Effector memory CD8-positive, alpha-beta T cell (primary cell): ENCODE measurements at places on chromosomes 2 and 18.

GRCh38 chr18:50571606-50572005, 11.7 kb downstream of the MAPK4 start:
- no peak for DNase-seq

- no peak for DNase-seq
Measured at GRCh38 chr2:224008702-224009261, 30.3 kb downstream of the SERPINE2 start.

DNA sequence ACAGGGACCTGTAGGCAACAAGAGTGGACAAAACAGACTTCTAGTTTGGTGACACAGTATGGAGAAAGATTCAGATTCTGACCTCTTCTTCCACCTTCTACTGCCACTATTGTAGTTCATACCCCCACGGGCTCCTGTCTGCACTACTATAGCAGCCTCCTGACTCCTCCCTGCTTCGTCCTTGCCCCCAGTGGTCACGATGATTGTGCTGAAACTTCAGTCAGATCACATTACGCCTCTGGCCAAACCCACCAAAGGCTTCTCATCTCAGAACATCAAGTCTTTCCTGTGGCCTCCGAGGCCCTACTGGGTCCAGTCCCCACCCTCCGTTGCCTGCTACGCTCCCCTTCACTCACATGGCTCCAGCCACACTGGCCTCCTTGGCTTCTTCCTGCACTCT, 147.6 kb downstream of the CYP26B1 start:
- DNase-seq, result no peak

GRCh38 chr2:10768063-10768507, 44.5 kb downstream of the PDIA6 start:
- no peak for DNase-seq

DNA sequence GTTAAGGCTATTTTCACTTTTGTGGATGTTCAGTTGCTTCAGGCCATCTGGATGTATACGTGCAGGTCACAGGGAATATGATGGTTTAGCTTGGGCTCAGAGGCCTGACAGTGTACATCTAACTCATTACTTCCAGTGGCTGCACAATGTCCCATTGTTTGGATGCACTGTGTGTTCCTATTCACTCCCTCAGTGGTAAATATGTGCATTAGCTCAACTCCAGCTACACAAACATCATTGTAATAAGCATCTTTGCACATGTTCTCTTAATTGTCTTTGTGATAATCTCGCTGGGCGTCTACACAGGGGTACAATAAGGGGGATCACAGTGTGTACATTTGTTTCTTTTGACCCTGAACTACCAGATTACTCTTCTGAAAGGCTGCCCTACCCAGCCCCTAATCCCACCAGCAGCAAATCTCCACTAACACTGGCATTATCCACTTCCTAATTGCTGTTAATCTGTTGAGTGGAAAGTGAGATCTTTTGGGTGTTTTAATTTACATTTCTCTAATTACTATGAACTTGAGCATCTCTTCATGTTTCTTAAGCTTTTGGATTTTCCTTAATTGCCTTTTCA, 56.1 kb upstream of the POLE4 start:
- no peak for DNase-seq

GRCh38 chr2:11417946-11418585, 47.9 kb downstream of the E2F6 start:
- no peak for DNase-seq

DNA sequence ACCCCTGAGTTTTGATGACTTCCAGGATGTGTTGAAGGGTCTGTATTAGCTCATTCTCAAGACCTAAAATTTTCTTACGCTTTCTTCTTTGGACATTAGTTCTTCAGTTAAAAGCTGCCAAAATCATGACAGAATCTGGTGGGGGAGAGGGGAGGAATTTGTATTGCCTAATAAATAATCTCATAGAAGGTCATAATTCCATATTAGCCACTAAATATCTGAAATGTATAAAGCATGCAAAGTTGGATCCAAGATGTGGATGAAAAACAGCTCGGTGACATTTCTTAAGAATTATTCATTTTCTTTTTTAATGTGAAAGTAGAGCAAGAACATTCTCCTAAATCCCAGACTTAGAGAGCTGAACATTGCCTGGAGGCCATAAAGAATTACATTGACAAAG, 120.1 kb downstream of the MMADHC start:
- no peak for DNase-seq

DNA sequence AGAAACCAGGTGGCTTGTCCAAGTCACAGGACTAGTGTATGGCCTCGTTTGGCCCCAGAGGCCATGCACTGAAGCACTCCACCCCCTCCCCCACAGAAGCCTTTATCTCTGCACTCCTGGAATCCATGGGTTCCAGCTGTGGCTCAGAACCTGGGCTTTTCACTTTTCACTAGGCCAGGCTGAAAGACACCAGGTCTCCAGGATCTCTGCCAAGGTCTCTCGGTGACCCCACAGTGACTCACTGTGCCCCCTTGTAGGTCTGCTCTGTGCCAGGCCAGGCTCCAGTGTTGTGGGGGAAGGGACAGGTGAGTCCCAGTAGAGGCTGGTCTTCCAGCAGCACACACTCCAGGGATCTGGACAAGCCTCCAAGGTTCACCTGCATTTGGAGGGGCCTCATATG, 31.0 kb upstream of the GLI2 start:
- DNase-seq, result no peak

GRCh38 chr2:190657474-190658255, 8.8 kb downstream of the NAB1 start:
- DNase-seq, result no peak

DNA sequence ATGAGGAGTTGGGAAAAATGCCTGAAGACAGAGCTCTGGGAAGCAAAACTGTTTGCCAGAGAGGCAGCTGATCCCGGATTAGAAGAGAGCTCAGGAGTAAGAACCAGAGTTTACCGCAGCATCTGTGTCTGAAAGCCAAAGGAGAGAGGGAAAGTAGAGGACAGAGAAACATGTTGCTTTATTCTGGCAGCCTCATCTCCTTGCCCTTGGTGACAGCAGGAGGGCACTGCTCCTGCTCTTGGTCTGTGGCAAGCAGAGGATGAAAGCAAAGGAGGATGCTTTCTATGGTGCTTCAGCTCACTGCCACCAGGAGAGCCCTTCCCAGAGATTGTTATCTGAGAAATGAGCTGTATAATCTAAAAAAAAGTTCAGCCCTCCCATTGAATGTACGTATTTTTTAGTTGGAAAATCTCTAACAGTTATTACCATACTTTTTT, 7.7 kb downstream of the SLC1A4 start:
- DNase-seq, result no peak

DNA sequence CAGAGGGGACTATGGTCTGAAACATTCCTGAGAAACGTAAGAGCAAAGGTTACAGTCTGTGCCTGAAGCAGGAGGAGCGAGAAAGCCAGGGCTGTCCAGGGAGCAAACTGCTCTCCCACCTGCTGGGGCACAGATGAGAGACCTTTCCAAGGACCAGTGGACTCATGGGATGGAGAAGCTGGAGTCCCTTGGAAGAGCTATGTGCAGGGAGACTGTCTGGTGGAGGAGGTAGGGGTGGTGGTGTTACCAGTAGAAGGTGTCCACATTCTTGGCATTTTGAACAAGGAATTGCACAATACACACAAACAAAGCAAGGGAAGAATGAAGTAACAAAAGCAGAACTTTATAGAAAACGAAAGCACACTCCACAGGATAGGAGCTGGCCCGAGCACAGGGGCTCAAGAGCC, 97.9 kb upstream of the CYRIA start:
- no peak for DNase-seq

- DNase-seq, result no peak
Measured at GRCh38 chr2:31785876-31786275, 205.1 kb upstream of the SRD5A2 start.

GRCh38 chr2:239192975-239193374, 207.8 kb downstream of the HDAC4 start:
- DNase-seq, result no peak

DNA sequence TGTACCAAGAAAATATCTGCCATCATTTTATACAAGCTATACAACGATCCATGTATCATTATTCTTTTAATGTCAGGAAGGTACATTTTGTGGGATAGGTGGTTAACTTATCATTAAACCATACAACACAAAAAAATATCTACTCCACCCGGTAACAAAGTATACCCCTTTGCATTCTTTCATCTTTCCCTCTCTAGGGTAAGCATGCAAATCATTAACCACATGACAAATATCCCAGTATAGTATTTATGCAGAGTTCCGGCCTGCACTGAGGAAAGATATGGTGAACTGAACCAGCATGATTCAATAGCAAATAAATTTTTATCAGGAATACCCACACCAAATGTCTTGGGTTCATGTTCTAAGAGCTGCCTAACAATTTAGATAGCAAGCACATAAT, 22.5 kb upstream of the SULT1C2 start:
- no peak for DNase-seq

GRCh38 chr18:48607056-48607984, 68.5 kb downstream of the CTIF start:
- no peak for DNase-seq

- no peak for DNase-seq
Measured at GRCh38 chr2:207473931-207474235, 55.9 kb upstream of the CREB1 start.

GRCh38 chr2:174024524-174025270, 59.5 kb upstream of the SP3 start:
- DNase-seq, result no peak

- DNase-seq, result no peak
Measured at GRCh38 chr2:167331636-167332232, 443.5 kb downstream of the XIRP2 start.

- no peak for DNase-seq
Measured at GRCh38 chr2:128504246-128505149, 185.8 kb upstream of the HS6ST1 start.

DNA sequence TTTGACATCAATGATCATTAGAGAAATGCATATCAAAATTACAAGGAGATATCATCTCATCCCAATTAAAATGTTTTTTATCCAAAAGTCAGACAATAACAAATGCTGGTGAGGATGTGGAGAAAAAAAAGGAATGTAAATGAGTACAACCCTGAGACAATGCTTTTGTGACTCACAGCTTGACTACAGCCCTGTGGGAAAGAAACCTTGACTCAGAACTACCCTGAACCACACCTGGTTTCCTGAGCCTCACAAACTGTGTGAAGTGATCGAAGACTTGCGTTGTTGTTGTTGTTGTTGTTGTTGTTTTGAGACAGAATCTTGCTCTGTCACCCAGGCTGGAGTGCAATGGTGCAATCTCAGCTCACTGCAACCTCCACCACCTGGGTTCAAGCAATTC, 266.6 kb upstream of the MYT1L start:
- DNase-seq, result no peak

- DNase-seq, result no peak
Measured at GRCh38 chr2:230762317-230762896, 49.8 kb downstream of the CAB39 start.

GRCh38 chr2:70930371-70931329, 5.0 kb upstream of the ATP6V1B1 start:
- DNase-seq, result no peak

DNA sequence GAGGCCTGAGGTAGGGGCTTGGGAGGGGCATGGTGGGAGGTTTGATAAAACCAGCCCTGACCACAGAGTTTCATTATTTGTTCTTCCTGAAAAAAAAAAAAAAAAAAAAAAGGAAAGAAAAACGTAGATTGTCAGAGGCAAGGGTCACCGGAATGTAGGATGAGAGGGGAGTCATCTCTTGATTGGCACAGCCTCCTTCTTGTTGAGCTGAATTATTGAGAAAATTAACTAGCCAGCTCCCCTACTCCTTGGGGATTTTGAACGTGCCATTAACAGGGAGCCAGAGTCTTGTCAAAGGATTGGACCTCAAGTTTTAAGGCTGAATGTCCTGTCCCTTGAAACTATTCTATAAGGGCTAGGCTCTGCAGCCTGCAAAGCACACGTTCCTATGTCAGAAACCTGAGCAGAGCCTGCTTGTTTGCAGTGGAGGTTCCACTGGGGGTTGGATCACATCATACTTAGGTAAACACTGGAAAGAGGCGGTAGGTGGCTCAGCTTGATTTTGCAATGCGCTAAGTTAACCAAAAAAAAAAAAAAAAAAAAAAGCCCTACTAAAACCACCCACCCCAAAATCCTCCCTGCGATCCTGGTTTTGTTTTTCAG, 2.3 kb downstream of the INHBB start:
- DNase-seq, result no peak

DNA sequence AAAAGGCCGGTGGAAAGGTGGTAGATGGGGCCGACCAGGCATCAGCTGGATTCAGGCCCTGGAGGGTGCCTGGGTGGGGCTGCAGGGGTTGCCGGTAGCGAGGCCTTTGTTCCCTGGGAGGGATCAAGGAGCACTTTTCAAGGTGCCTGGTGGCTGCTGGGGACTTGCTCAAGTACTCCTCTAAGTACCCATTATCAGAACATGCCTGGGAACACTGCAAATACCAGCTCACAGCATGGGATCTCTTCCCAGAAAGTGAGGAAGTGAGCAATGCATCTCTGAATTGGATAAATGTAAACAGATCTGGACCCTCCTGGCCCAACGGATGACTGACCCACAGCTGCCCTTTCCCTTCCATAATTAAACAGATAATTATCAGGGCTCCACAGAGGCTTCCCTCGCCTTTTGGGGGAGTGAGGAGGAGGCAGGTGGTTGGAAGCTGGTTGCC, 210.5 kb downstream of the SH3RF3 start:
- no peak for DNase-seq

DNA sequence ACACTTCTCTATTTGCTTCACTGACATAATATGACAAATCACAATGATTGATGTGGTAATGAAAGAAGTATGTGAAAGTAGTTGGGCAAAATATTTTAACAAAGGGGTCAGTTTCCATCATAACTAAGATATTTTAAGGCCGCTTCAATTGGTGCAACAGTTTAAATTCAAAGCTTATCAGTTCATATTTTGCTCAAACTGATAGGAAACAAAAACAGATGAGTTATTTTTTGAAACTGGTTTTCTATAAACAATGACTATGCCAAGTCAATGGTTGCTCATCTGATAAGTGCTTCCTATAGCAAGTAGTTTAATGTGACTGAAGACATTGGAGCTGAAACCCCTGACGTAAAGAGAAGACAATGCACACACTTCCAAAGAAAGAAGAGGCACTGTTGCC, 1290.7 kb downstream of the SUCLG1 start:
- no peak for DNase-seq

DNA sequence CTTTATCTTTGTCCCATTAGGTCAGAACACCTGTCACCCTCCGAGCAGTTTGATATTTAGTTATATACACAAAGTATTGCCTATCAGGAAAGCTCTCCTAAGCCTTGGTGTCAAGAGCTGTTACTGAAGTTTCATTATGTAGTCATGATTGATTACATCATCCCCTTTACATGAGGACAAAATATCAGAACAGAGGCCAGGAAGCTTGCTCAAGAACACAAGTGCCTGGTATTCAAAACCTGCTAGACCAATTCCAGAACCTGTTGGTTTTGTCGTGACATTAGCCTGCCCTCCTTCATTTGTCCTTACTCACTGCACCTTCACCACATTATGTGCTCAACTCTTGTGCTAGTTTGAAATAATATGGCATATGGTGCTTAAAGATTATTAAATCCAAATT, 377.1 kb downstream of the CDH19 start:
- no peak for DNase-seq

GRCh38 chr2:69933839-69934613, 19.1 kb downstream of the MXD1 start:
- no peak for DNase-seq

GRCh38 chr2:239182981-239183791, 217.6 kb downstream of the HDAC4 start:
- no peak for DNase-seq

- DNase-seq, result no peak
Measured at GRCh38 chr2:39990335-39990900, 211.4 kb upstream of the THUMPD2 start.
